Endothelial cell of umbilical vein (primary cell): ENCODE measurements at places on chromosomes 7 and 10.

GRCh38 chr7:144827621-144828020 is 8.2 kb downstream of the TPK1 start:
- peak; percentile 86 for DNase-seq

DNA sequence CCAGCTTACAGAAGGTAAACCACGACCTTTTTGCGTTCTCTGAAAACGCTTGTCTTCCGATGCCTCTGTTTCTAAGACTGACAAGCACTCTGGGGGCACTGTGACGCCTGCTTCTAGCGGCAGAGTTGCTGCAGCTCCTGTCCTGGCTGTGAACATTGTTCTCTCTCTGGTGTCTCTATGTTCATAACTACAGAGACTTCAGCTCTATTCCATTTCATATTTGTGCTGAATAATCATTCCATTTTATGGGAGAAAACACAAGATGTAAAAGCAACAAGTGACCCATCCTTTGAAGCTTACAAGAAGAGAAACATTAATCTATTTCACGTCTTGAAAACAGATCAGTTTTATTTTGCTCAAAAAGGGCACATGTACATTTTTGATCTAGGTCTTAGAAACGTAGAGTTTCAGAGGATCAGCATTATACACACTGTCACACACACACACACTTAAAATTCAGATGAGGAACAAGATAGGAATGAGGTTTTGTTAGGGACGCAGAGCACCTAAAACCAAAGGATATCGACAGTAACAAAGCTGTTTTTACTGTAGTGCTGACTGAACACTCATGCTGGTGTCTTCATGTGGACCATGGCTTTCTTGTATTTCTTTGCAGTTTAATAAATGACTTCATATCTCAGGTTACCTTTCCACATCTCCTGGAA is 3.0 kb downstream of the IKZF1 start:
- DNase-seq = no peak

- DNase-seq = no peak
Observed at GRCh38 chr7:149621776-149622175, 124.2 kb upstream of the ZNF746 start.

DNA sequence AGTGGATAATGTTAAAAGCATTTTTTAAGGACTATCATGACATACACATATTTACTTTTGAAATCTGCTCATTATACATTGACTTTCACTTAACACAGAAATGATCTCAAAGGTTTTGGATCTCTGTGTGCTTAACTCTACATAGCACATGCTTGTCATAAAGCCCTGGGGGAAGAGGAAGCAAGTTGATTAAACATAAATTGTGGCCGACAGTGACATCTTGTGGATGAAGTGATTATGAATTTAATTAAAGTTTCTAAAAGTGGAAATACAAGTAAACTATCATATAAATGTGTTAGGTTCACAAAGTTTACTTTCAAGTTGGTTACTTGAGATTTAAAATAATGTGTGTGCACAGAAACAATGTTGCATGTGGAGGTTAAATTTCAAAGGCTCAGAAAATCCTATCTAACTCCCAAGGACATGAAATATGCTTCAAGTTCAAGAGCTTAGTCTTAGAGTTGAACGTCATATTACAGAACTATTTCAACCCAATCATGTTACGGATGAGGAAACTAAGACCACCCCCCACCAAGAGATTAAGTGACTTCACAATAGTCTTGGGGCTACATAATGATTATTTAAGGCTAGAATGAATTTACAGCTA is 1247.8 kb downstream of the GATA3 start:
- peak; percentile 79 for DNase-seq

DNA sequence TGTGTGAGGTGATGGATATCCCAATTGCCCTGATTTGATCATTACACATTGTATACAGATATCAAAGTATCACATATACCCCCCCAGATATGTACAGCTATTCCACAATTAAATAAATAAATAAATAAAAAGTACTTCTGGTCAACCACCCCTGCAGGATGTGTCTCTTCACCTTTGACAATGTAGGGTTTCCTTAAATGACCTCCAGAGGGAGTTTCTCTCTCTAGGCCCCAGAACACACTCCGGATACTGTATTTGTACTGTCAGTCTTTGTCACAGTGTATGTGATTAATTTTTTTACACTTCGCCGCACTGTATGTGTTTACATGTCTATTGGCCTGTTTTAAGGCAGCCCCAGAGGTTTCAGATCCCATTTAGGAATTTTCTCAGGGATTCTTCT is 123.6 kb downstream of the ADCYAP1R1 start:
- no peak for DNase-seq

DNA sequence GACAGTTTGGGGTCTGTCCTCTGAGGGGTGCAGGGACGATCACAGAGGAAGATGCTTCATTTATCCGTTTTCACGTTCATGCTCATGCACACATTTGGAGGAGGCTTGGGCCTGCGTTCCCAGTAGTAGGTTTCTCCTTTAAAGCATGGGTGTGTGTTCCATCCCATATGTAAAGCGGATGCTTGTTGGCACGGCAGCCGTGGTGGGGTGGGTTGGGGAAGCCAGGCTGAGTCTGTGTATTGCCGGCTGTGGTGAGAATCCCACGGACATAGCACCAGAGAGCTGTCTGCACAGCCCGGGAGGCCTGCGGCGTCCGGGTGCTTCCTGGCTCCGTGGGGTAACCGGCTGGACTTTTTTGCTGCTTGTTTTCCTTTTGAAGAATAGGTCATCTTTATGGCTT is 440 bp downstream of the JAKMIP3 start:
- DNase-seq = no peak

DNA sequence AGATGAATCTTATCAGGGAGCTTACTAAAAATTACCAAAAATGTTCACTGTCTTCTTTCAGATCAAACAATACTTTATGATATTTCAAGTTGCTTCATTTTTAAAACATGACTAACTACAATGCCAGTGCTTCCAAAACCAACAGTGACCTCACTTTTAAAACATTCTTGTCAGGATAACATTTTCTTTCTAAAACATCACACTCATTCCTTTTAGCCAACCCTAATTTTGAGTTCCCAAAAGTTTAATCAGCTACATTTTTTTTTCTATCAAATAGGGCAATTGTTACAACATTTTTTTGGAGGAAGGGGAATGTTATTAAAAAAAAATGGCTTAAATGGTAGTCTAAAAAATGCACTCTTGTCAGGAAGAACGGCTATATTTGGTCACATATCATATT is 37.3 kb downstream of the RTKN2 start:
- peak; percentile 78 for DNase-seq

GRCh38 chr10:21519397-21519933 is 6.0 kb downstream of the SKIDA1 start:
- no peak for DNase-seq

- DNase-seq = no peak
Observed at GRCh38 chr7:80593869-80594586, 44.4 kb upstream of the CD36 start.

GRCh38 chr7:69825113-69825972 is 227.1 kb downstream of the AUTS2 start:
- no peak for DNase-seq

DNA sequence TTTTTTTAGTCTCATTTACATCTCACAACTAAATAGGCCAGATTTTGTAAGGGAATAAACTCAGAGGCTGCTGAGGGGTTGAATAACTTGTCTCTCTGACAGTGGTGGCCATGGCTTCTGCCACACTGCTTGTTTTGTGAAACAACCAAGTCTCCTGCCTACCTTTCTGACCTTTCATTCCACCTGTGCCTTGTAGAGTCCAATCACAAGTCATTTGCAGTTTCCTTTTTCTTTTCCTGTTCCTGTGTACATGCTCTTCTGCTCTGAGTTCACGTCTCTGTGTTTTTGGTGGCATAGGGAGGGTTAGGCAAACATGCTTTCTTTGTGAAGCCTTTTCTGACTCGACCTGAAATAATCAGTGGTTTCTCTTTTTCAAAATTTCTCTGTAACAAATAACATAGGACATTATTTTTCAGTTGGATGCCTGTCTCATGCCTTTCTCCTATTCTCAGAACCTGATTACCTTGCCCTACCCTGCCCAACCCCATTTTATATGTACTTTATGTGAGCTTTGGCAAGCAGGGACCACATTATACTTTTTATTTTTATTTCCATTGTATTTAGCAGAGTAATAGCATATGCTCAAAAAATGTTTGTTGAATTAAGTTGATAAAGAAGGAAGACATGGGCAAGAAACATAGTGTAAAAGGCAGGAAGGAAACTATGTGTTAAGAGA is 81.7 kb downstream of the HDAC9 start:
- no peak for DNase-seq

- no peak for DNase-seq
Observed at GRCh38 chr7:29063236-29063635, 83.1 kb downstream of the CPVL start.

DNA sequence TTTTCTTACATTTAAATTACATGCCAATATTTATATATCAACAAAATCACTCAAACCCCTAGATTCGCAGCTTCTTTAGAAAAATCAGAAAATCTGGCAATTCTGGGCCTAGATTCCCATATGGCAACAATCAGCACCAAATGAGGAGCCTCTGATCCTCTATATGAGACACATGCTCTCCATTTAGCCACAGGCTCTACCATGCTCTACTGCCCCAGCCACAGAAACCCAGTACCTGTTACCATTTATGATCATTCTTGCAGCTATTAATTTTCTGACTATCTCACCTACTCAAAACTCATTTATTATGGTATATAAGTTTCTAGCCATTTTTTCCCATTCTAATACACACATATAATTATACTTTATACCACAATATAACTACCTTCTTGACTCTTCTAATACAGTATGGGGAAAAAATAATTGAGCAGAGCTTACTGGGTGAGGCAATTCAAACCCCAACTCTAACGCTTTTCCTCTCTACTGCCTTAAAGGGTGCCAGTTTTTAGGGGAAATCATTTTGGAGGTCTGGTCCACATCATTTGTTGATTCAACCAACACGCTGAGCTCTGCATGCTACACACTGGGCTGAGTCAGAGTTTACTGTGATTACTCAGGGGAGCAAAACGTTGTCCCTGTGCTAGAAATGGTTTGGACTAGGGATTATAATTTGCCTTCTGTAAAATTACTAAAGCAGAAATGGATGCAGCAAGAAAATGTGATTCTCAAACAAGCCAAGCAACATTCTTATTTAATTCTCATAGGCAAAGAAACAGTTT is 11.6 kb downstream of the PDLIM1 start:
- DNase-seq = no peak

DNA sequence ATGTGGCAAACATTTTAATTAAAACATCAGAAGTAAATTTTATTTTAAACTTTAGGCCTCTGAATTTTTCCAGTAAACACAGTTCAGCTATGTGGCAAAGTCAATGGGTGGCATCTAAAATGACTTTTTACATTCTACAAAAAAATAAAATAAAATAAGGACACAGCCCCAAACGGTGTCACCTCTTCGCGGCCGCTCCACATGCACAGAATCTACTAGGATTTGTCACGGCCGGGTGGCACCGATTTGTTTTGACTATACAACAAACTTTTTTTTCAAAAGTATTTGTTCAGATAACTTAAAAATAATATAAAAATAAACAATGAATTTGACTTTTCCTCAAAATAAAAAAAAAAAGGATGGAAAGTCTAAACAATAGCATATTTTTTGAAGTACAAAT is 127.8 kb downstream of the EBF3 start:
- no peak for DNase-seq

DNA sequence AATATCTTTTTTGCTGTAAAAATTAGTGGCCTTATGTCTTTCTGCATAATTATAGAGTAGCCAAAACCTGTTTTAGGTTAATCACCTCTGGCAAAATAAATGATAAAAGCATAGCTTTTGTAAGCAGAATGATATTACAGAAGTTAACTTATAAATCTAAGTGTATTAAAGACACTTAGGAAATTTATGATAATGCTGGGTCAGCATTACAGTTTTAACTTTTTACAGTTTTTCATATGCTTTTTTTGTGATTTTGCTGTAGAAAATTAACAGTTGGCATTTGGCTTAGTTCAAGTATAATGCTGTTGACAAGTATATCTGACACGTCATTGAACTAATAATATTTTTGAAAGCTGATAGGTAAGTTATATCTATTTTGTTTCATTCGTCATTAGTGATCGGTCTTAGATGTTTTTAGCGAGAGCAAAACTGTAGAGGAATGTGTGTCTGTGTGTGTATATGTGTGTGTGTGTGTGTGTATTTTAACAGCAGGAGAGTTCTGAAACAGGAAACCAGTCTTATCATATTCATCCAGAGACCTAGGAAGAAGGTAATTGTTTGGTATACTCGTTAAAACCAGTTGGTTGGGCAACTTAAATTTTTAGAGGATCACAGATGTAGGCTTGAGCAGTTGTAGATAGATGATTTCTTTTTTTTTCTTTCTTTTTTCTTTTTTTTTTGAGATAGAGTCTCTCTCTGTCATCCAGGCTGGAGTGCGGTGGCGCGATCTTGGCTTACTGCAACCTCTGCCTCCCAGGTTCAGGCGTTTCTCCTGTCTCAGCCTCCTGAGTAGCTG is 15.4 kb downstream of the PTEN start:
- peak; percentile 44 for DNase-seq

GRCh38 chr7:12119620-12120303 is 91.3 kb upstream of the TMEM106B start:
- no peak for DNase-seq

GRCh38 chr7:41688012-41688625 is 14.8 kb downstream of the INHBA start:
- no peak for DNase-seq

DNA sequence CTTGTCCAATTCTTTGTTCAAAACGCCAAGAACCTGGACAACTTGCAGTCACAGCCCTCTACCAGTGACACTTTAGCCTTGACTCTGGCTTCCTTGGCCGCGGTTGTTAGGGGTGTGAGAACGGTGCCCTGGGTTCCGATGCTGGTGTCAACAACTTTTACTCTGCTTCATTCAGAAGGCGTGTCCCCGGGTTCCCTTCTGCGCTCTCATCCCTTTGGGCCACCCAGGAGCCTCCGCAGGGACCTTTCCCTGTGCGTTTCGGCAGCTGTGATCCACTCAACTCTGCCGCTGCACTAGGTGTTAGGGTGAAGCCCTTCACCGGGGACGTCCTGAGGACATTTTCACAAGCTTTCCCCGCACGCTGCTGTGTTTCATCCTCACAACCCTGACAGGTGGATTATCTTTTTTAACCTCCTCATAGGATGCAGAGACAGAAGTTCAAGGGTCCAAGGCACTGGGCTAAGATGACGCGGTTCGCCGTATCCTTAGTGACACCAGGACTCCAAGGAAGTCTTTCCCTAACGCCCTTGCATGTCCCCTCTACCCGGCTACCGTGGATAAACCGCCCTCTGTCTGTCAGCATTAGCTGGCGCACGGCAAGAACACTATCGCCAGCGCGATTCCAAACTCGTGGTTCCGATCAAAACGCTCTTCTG is 133.5 kb upstream of the SHH start:
- DNase-seq = no peak

DNA sequence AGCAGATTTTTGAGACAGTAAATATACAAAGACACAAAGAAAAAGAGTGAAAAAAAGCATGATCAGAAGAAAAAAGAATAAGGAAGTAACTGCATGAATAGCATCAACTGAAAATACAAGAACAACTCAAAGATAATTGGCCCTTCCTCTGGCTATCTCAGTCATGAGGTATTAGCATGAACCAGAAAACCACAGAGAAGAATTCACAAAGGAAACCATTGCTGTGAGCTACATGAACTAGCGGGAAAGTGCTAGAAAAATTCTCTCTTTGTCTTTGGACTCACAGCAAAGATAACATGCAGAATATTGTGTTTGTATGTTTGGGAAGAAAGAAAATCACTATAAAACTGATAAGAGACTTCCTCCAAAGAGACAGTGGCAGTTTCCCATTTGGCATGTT is 82.9 kb downstream of the SORCS1 start:
- DNase-seq = no peak
